Activated naive CD4-positive, alpha-beta T cell treated with anti-CD3 and anti-CD28 coated beads for 36 hours (primary cell): ENCODE measurements at places on chromosomes 3 and 15. TPM values are rescaled to one million over a fixed set of nuclear protein-coding genes. Genes with fewer than 3 reads are reported as not detected.

DNA sequence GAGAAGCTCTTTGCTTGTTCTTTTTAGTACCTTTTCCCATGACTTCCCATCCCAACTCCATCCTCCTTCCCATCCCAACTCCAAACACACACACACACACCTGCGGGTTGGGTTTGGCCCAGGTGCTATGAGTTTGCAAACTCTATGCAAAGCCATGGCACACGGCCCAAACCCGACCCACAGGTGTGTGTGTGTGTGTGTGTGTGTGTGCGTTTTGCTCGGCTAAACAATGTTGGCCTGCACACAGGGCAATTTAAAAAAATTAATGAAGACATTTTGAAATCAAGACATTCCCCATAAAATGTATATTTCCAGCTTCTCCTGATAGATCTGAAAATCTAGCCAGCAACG lies 103.7 kb upstream of the TLE3 start:
- no peaks in the 10 kb centered on the region for H3K36me3 ChIP-seq
- H3K4me3 ChIP-seq, result no peak overlapping the region
- no peaks in the 10 kb centered on the region for H3K4me1 ChIP-seq
- DNase-seq, result no peak
- no peaks in the 10 kb centered on the region for H3K27me3 ChIP-seq

The RLBP1 gene
- total RNA-seq, result not detected

The CSTA gene
- not detected for total RNA-seq

The ARGFX gene
- total RNA-seq, result not detected

The PPP1R14D gene
- not detected for total RNA-seq

The UBE2Q2 gene
- total RNA-seq, result 14.7 TPM

GRCh38 chr3:134004841-134005240 lies 24.9 kb downstream of the SLCO2A1 start:
- no peaks in the 10 kb centered on the region for H3K4me1 ChIP-seq
- no peak for DNase-seq
- H3K27me3 ChIP-seq, result peaks cover 17% of the 10 kb centered on the region
- no peak overlapping the region for H3K27ac ChIP-seq

The LEKR1 gene
- total RNA-seq, result 0.43 TPM

DNA sequence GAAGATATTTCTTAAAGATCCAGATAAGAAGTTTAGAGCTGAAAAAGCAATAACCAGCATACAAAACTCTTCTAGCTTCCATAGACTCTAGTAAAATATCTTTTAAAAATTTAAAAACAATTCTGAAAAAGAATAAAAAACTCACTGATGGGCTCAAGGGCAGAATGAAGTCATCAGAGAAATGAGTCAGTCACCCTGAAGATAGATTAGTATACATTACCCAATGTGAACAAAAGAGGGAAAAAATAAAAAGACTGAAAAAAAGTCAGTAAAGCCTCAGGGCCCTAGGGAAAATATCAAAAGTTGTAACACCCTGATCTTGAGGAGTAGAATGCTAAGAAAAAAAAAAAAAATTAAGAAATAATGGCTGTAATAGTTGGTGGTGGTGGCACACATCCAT lies 11.4 kb downstream of the DET1 start:
- no peaks in the 10 kb centered on the region for H3K27me3 ChIP-seq
- no peaks in the 10 kb centered on the region for H3K4me1 ChIP-seq
- H3K4me3 ChIP-seq, result no peak overlapping the region

DNA sequence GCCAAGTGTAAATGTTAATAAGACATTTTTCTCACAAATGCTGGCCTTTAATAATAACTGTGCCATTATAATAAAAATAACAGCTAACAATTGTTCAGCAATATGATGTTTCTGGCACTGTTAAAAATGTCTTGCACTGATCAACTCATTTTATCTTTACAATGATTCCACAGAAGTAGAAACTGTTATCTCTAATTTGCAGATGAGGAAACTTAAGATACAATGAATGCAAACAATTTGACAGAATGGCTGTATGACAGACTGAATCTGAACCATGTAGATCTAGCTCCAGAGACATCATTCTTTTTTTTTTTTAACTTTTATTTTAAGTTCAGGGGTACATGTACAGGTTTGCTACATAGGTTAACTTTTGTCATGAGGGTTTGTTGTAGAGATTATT lies 755.0 kb downstream of the TBL1XR1 start:
- no peak for DNase-seq
- no peaks in the 10 kb centered on the region for H3K36me3 ChIP-seq
- no peaks in the 10 kb centered on the region for H3K4me1 ChIP-seq
- H3K4me3 ChIP-seq, result no peak overlapping the region

The TUSC7 gene
- not detected for total RNA-seq

The KIF23 gene
- 68.8 TPM for total RNA-seq
